ENCODE measurements at places on chromosomes 2 and 18.

GRCh38 chr2:200089040-200089755, 133.8 kb downstream of the MAIP1 start:
- DNase-seq = no peak

GRCh38 chr18:47975701-47976100, 45.2 kb upstream of the SMAD2 start:
- no peak for DNase-seq

- DNase-seq = no peak
Observed at GRCh38 chr2:234770031-234770506, 181.7 kb upstream of the SH3BP4 start.

GRCh38 chr2:109201465-109202327, 72.7 kb downstream of the SH3RF3 start:
- peak; percentile 9 for DNase-seq

DNA sequence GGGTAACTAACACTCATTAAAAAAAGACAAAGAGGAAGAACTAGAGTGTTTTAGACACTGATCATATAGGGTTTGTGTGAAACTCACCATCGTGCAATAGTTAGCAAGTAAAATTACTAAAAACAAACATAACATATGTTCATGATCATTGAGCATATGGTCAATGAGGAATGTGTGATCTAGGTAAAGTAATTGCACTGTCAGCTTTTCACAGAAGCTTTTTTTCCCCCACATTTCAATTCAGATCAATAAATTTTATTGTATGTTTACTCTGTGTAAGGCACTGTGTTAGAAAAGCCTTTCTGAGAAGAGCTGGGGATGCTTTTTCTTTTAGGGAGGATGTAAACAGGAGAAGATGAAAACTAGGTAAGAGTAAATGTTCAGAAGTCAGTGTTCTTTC, 348.2 kb downstream of the LRP1B start:
- no peak for DNase-seq

GRCh38 chr2:229095472-229095871, 175.6 kb downstream of the PID1 start:
- DNase-seq = no peak

- no peak for DNase-seq
Observed at GRCh38 chr18:31723639-31723989, 37.1 kb downstream of the SLC25A52 start.

DNA sequence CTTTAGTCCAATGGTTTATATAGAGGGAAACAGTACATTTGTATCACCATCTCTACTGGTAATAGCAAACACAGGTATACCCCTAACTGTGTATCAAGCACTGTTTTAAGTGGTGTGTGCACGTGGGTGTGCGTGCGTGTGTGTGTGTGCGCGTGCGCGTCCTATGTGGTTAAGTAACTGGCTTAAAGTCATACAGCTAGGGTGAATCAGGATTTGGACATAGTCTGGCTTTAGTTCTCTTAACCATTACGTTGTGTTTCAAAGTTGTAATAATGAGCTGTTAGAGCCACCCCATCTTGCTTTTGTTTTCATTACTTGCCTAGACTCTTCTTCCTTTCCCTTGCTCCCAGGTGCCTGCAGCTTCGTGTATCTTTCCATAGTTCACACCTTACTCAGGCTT, 2.1 kb downstream of the HADHB start:
- no peak for DNase-seq

DNA sequence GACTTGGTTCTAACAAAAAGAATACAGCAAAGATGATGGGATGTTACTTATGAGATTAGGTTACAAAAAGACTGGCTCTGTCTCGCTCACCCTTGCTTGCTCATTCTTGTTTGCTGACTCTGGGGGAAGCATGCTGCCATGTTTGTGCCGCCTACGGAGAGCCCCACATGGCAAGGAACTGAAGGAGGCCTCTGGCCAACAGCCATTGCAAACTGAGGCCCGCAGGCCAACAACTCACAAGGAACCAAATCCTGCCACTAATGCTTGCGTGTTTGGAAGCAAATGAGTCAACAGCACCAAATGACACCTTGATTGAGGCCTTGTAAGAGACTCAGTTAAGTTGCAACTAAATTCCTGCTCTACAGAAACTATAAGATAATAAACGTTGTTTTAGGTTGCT, 297.6 kb upstream of the STON1 start:
- DNase-seq = no peak

DNA sequence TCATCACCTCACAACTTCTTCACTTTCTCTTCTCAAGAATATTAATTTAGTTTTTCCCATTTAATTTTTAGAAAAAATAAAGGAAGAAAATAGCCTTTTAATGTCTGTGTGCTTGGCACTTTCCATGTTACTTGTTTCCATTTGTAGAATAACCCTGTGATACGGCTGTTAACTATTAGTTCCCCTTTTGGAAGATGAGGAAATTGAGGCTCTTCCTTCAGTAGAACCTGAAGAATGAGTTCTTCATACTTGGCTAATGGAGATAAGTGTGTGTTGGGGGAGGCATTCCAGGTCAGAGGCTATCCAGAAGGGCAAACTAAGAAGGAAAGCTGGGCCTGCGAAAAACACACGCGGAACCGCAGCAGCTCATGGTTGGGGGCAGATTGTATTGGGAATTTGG, 38.3 kb downstream of the ZNF532 start:
- no peak for DNase-seq

DNA sequence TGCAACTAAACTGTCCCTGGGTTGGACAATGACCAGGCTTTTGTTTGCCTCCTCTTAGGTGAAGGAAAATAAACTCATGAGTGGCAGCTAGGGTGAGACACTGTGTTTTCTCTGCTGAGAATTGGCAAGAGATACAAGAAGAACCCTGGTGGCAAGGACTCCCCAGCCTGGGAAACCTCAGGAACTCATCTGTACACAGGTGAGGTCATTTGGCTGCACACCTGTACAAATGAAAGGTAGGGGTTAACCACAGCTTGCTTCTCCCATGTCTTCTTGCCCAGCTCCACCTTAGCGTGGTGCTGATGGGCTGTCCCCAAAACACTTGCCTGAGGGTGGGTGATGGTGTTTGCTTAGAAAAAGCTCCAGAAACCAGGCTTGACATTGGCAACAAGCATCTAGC, 97.2 kb upstream of the FAM136A start:
- no peak for DNase-seq

DNA sequence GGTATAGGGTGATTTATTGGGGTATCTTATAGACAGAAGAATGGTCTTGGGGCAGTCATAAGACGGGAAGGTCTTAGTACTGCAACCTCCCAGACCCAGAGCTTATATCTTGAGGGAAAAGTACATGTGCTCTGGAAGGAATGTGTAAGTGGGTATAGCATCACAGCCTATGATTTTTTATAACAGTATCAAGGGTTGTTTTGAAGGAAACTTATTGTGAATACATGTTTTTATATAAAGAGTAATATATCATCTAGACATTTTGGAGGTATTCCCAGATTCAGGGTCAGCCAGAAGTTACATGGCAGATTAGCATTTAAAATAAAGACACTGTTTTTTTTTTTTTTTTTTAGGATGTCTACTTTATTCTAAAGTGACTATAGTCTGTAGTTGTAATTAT, 47.6 kb upstream of the STON1 start:
- DNase-seq = no peak
